ENCODE measurements at places on chromosomes 6 and 20.

DNA sequence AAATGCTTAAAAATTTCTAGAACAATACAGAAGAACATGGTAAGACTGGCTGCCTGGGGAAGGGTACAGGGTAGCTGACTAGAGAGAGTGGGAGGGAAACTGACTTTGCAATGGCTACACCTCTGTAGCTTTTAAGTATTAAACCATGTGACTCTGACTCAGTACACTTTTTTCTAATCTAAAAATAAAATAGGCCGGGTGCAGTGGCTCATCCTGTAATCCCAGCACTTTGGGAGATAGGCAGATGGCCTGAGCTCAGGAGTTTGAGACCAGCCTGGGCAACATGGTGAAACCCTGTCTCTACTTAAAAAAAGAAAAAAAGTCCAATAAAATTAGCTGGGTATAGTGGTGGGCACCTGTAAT, 18.5 kb downstream of the ATP9A start:
- no peak for DNase-seq

DNA sequence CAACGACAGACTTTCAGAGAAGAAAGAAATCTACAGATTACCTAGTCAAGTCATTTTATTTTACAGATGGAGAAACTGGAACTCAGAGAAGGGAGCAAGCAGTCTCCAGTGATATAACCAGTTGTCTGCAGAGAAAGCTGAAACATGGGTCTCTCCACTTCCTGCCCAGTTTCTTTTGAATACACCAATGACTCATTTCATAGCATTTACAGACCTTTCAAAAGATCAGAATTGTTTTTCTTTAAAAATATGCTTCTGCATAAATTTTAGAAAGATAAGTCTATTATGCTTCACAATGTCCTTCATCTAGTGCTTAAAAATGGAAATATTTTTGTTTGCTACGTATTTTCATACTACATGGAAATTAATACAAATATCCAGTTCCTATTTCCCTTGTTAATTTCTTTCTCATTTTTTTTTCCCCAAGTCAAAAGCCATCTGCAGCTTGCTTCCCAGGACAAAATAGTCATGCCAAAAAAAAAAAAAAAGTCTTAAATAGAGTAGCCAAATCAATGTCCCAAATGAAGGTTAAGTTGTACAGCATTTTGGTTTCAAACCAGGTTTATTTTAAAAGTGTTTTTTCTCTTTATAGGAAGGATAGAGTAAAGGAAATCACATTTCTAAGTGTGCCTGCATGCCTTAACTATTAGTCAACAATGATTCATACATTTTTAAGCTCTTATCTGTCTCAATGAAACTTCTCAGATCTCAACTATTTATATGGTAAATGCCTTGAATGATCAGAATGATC, 36.9 kb downstream of the ARHGAP18 start:
- DNase-seq, result no peak

GRCh38 chr6:74249658-74250057, 553.7 kb downstream of the CD109 start:
- no peak for DNase-seq

- no peak for DNase-seq
These were observed 2.2 kb upstream of the NNAT start for GRCh38 chr20:37518606-37519507.

GRCh38 chr6:11278207-11278559, 45.7 kb upstream of the NEDD9 start:
- DNase-seq, result no peak

DNA sequence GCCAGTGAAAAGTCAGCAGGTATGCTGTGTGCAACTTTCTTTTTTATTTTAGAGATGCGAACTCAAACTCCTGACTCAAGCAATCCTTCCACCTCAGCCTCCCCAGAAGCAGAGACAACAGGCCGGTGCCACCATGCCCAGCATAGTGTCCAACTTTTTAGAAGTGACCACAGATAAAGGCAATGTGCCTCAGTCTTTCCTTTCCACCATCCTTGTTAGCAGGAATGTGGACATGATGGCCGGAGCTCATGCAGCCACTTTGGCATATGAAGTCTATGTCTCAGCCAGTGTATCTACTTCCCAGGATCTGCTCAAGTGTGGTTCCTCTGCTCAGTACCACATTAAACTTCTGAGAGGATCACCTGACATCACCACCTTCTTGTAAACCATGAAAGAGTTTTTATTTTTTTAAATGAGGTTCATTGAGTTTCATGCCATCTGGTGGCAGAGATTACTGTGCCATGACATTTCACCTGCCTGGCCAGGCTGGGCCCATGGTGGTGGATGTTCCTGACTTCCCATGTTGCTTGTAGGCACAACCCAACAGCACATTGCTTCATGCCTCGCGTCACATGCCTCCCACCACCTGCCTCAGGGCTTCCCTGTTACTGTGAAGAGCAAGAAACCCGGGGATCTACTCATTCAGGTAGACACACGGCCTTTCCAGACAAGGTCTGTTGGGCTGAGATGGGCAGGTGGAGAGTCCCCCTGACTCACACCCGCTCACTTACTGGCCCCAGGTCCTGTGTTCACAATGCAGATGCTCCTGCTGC, 216.5 kb downstream of the LY86 start:
- no peak for DNase-seq

GRCh38 chr6:29524044-29524443, 35.5 kb downstream of the UBD start:
- DNase-seq, result no peak

DNA sequence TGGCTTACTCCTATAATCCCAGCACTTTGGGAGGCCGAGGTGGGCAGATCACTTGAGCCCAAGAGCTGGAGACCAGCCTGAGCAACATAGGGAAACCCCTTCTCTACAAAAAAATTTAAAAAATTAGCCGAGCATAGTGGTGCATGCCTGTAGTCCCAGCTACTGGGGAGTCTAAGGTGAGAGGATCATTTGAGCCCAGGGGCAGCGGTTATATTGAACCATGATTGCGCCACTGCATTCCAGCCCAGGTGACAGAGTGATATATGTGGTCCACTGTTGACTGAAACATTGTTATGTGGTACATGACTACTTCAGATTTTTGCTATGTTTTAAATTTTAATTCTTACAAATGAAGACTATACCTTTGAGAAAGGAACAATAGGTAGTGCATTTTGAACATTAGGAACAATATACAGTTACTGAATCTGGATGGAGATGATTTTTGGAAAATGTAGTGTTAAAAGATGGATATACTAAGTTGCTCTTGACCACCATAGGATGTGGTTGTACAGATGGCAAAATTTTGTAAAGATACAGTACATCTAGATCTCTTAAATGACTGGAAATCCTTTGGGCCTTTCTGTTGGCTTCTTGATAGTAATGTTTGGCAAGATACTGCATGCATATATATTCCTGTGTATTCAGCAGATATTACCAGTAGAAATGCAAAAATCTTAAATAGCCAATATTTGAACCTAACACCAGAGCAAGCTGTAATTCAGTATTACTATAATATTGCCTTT, 35.9 kb downstream of the MAPK14 start:
- no peak for DNase-seq

DNA sequence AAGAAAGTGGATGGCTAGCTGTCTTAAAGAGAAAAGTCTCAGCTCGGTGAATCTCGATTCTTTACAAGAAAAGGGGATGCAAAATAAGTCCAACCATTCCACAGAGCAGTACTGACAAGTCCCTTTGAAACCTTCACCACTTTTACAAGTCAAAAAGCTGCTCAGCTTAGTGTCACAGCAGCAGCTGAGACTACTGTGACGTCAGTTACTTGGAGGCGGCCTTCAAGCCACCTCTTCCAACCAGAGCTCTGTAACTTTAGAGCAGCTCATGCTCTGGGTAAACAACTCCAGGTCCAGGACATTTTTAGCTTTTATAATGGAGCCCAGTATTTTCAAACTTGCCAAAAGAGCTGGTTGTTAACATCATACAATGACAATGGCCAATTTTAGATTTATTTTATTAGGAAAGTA, at the start of gene KIAA0408:
Gene KIAA0408 (minus strand): TSS at position 159 of the 411 bp plus-strand sequence. CDS start 5,408 bp downstream, outside the sequence.
- no peak for DNase-seq
